Activated B cell treated with CpG ODN at 0.5 μM for 24 hours (primary cell): ENCODE measurements at places on chromosomes 16 and 17.

DNA sequence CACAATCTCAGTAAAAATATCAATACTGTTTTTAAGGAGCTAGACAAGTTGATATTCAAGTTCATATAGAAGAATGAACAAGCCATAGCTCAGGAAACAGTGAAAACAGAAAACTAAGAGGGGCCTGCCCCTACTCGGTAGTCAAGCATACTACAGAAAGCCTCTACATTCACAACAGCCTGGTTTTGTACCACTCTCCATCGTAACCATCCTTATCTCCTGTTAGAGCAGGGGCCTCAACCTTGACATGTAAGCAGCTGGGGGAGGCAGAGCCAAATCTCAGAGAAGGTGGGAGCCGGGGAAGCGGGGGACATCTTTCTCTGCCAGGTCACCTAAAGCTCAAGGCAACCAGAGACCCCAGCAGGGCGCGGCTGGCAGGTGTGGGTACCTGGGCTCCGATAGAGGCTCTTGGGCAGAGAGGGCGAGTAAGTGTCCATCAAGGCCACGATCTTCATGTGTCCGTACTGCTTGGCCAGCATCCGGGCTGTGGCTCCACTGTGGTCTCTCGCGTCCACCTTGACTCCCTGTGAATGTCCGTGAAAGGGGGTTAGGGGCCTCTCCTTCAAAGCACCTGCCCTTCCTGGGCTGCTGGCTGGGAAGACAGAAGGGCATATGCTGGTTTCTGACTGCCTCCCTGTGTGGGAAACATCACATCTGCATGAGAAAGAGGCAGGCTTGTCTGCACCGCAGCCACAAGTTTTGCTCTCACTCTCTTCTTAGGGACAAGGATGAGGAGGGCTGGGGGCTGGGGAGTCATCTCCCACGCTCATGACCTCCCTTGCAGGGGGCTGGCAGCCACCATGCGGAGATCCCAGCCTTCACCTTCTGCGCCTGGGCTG lies 20.2 kb downstream of the ANKS3 start:
- no peak for DNase-seq

- DNase-seq, result peak; percentile 25
These were observed 24.0 kb downstream of the CCR7 start for GRCh38 chr17:40541060-40541872.

GRCh38 chr17:5772720-5773119 lies 188.4 kb upstream of the NLRP1 start:
- DNase-seq, result no peak

GRCh38 chr17:44314524-44314868 lies 6.1 kb downstream of the RUNDC3A start:
- DNase-seq, result no peak
